NCI-H146 (cell line): ENCODE measurements at places on chromosomes 2 and 18.

GRCh38 chr2:55059793-55060192 is 9.5 kb upstream of the RTN4 start:
- no peak for DNase-seq

- no peak for DNase-seq
Measured at GRCh38 chr2:240310201-240310600, 125.3 kb upstream of the GPC1 start.

DNA sequence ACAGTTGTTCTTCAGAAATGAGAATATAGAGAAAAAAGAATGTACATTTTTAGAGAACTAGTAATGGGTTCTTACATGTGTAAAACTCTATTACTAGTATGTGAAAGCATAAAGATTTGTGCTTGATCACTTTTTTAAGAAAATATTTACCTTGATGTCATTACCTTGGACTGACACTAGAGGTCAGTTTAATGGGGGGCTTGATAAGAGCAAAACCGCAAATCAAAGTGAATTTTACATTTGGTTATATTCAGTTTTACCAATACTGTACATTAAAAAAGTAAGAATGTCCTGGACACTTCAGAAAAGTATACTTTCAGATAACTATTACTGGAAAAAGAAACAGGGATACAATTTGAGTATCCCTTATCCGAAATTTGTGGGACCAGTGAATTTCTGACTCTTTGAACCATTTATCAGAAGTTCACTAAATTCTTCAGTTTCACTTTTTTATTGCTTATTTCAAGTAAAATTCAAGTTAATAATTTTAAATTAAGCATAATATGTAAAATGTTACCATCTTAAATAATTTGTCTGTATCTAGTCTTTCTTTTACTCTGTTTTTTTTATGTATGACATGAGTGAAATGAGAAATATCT is 1149.5 kb downstream of the DSC3 start:
- no peak for DNase-seq

GRCh38 chr18:7691206-7691605 is 124.1 kb downstream of the PTPRM start:
- DNase-seq: no peak

- DNase-seq: no peak
Measured at GRCh38 chr2:164655336-164655735, 34.1 kb upstream of the GRB14 start.

DNA sequence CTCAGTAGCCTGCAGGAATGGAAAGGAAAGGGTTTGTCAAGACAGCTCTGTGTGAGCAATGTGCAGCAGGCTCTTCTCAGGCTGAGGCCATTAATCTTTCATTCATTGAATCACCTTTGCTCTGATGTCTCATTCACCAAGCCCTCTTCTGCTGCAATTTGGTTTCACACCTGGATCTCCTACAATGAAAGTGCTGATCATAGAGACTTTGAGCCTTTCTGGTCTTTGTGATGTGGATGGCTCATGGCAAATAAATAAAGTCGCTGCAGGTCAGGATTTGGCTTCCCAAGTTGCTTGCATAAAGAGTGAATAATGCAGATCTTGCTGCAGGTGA is 95.8 kb upstream of the SPRED2 start:
- no peak for DNase-seq

- no peak for DNase-seq
Measured at GRCh38 chr2:193199322-193199721, 1004.6 kb upstream of the TMEFF2 start.
